Posterior vena cava (tissue), 2 donors: ENCODE measurements at places on chromosomes 13 and 19. TPM values are rescaled to one million over a fixed set of nuclear protein-coding genes. Genes with fewer than 3 reads are reported as not detected.

The ZNF177 gene
- total RNA-seq: 4.0 TPM

- no peak for DNase-seq
Observed at GRCh38 chr13:110426735-110427134, 119.7 kb downstream of the COL4A2 start.

The IFNL1 gene
- not detected for total RNA-seq

The KBTBD6 gene
- total RNA-seq: 6.0 TPM

DNA sequence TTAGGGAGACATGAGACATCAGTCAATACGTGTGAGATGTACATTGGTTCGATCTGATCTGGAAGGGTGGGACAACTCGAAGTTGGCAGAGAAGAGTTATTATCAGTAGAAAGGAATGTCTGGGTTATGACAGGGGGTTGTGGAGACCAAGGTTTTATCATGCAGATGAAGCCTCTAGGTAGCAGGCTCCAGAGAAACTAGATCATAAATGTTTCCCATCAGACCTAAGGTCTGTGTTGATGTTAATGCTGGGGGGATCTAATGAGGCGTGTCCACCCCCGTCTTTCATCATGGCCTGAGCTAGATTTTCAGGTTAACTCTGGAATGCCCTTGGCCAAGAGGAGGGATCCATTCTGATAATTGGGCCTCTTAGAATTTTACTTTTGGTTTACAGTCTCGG is 187.0 kb upstream of the KL start:
- DNase-seq: no peak

DNA sequence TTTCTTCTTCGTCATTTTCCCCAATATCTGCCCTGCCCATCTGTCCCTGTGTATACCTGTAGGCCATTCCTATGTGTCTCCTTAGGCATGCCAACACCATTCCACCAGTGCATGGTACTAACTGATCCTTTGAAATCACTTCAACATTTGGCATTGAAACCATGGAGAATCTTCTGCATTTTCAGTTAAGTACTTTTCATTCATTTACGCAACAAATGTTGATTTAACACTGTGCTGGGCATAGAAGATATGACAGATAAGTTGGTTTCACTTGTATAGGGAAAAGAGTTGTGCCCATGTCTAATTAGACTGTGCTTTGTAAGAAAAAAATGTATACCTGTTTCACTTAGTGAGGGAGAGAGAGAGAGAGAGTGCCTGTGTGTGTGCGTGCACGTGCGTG is 77.9 kb upstream of the FLT1 start:
- DNase-seq: no peak

- no peak for DNase-seq
Observed at GRCh38 chr19:18612051-18612771, 459 bp upstream of the TMEM59L start.

The NEK3 gene
- 12.2 TPM for total RNA-seq

DNA sequence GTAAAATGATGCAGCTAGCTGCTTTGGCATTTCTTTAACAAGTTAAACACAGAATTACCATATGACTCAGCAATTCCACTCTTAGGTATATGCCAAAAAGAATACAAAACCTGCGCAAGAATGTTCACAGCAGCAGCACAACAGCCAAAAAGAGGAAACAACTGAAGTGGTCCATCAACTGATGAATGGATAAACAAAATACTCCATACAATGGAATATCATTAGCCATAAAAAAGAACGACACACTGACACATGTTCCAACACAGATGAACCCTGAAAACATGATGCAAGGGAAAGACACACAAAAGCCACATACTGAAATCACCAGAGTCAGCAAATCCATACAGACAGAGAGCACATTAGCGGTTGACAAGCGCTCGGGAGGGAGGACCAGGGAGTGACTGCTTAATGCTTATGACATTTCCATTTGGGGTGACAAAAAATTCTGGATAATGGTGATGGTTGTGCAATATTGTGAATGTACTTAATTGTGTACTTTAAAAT is 3.0 kb downstream of the PCID2 start:
- DNase-seq: no peak

DNA sequence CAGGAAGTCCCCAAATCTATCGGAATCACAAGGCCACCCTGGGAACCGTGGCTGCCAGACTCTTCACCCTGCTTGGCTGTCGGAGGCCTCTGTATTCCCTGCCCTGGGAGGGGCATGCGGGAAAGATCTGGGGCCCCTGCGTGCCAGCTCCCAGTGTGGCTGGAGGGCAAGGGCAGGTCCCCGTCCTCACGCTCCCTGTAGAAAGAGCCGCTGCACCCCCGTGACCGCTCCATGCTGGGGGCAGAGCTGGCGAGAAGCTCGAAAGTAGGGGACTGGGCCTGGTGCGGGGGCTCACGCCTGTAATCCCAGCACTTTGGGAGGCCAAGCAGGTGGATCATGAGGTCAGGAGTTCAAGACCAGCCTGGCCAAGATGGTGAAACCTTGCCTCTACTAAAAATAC is 208.4 kb upstream of the SOX1 start:
- DNase-seq: no peak

DNA sequence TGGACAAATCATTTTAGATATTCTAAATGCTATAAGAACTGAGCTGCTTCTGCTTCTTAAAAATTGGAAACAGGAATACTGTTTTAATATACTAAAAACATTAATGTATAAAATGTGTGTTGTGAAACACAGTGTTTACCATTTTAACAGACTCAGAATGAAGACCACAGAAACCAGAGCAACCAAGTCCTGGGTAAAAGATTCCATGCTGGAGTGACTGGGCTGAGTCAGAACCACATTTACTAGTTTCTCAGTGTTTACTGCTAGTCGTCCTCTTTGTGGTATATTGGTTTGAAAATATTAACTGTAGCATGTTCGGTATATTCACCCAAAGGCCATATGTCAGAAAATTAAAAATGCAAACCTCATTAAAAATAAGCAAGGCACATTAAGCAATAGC is 31.9 kb downstream of the ANKRD10 start:
- no peak for DNase-seq
